ENCODE measurements at places on chromosomes 5 and 9. TPM values are rescaled to one million over a fixed set of nuclear protein-coding genes. Genes with fewer than 3 reads are reported as not detected.

The FBP1 gene
- 55.7 TPM for total RNA-seq

GRCh38 chr5:79020861-79021561, 35.9 kb upstream of the ARSB start:
- peak; percentile 49 for DNase-seq

- no peak for DNase-seq
These were observed 449.5 kb upstream of the TRPC7 start for GRCh38 chr5:136814619-136815378.

- DNase-seq, result no peak
These were observed 20.6 kb downstream of the NTNG2 start for GRCh38 chr9:132182314-132183091.
